Heart left ventricle (tissue), 16 donors: ENCODE measurements at places on chromosomes 3 and 15.

DNA sequence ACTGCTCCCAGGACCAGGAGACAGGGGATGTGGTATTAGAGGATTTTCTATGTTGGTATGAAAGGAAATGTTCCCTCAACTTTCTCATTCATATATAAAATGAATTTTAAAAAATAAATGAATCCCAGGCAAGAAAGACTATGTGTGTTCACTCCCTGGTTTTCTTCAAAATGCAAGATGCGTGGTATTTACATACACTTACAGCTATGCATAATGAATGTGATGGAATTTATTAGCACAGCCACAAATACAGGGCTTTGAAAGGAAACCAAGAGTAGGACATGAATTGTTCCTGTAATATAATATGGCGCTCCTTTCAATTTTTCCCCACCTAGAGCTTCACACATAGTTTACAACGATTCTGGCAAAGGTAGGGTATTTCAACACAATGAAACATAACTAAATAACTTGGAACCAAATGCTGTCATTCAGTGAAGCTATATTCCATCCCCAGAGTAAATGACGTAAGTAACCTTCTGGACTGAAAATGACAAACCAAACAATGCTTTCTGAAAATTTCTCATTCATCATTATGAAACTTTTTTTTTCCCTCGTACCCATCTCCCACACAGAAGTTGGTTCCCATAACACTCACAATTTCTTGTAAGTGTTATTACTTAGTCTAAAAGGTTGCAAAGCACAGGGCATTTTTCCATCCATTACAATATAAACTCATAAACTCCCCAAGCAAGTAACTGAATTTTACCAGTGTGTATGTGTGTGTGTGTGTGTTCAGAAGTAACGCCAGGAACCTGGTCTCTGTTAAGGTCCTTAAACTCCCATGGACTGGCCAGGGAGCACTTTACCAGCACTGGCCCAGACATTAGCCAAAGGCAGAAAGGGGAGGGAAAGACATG, 41.8 kb downstream of the CBLB start:
- no peak for DNase-seq

- DNase-seq = no peak
Observed at GRCh38 chr3:186381424-186382216, 19.6 kb upstream of the DGKG start.

DNA sequence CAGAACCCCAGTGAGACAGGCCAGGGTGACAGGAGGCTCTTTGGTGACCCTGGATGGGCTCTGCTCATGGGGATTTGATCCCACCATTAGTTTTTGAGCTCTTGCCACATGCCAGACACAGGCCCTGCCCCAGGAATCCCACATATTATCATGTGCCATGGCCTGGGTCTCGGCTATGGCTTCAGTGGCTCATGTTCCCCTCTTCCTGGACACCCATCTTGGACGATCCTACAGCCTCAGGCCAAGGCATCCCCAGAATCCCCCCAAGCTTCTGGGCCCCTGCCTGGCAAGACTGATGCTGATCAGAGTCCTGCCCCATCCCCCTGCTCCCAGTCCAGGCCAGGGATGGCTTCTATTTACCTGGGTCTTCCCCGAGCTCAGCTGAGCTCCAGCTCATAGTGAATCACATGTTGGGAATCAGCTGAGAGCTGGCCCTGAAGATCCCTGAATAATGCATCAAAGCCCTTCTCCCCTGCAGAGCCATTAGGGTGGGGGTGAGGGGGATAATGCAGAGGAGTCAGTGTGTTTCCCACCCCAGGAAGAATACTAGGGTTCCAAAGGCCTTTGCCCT, 50.9 kb upstream of the CHRNB4 start:
- no peak for DNase-seq

DNA sequence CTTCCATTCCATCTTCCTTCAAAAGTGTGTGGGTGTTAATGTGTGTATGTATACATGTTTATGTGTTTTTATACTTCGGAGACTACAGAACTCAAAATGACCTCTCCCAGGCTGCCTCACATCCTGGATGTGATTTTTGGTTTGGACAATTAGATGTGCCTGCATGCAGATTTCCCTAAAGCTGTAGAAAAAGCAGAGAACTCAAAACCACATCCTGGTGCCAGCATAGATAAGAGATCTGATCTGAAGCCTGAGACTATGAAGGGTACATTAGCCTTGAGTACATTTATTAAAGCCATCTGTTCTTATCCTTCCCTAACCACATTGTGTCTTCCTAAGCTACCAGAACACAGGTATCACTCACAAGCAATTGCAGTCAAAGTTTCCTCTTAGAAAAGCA, 319.4 kb upstream of the RASGRP1 start:
- DNase-seq = no peak

- no peak for DNase-seq
Observed at GRCh38 chr3:137803215-137803614, 39.1 kb downstream of the SOX14 start.

DNA sequence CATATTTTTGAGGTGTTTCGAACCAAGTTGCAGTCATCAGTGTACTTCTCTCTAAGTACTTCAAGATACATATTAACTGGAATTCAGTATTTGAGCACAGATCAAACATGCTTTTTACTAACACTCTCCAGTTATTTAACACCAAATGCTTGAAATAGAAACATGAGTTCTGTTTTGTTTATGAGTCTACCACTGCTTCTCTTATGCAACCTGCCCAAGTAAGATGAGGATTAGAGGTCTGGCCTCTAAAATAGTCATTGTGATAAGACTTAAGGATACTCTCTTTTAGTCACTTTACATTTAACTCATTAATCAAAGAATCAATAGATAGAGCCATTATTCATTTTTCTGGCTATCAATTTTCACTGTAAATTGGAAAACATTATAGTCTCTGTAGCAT, 156.2 kb upstream of the THRB start:
- no peak for DNase-seq

DNA sequence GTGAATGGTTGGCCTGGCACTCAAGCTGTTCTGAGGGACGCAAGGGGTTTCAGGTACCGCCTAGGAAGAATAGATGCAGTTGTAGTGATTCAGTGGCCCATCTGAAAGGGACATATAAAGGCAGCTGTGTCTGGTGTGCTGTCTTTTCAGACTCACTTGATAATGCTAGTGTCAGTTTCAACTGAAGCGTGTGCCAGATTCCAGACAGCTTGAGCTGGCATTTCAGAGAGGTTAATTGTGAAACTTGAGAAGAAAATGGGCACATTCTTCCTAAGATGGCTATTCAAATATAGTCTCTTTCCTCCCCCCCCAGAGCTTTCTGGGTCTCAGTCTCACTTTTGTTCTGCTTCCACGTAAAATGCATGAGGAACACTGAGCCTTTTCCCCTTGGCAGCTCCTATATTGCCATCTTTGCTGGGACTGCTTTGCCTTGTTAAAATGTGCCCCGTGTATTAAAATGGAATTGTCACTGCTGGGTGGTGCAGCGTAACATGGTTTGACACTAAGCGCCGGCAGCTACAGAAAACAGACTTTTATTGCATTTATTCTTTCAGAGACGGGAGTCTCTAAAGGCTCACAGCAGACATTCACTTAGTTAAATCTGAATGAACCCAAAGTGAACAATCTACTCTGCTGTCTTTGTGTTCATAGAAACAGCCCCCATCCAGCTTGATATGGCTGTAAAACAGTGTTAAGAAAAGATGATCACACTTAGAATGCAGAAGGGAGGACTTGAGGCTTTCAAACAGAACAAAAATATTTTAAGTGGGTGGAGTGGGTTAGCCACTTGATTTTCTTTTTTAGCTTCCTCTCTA, 478.7 kb downstream of the RBMS3 start:
- DNase-seq = peak; percentile 11

GRCh38 chr3:66494959-66495667, 5.7 kb downstream of the LRIG1 start:
- no peak for DNase-seq

GRCh38 chr15:40160689-40161688, at the start of gene BUB1B:
TSS of gene BUB1B (plus strand) at chr15:40161069. CDS start at chr15:40161221, 152 bp downstream.
- DNase-seq = peak; percentile 93

GRCh38 chr3:131231710-131232389, 149.7 kb upstream of the NUDT16 start:
- DNase-seq = no peak
